ENCODE measurements at places on chromosomes 12 and 14. TPM values are rescaled to one million over a fixed set of nuclear protein-coding genes. Genes with fewer than 3 reads are reported as not detected.

The FLVCR2 gene
- 7.1 TPM for total RNA-seq

The EXOC3L4 gene
- total RNA-seq = not detected

The TSPAN8 gene
- not detected for total RNA-seq

The ARPC3 gene
- 170 TPM for total RNA-seq

The SCYL2 gene
- total RNA-seq = 48.7 TPM

The SYNDIG1L gene
- 3.0 TPM for total RNA-seq

The TEAD4 gene
- total RNA-seq = 116 TPM

All from H1 (cell line).